ENCODE measurements at places on chromosomes 7 and 10.

- DNase-seq: no peak
These were observed 2.3 kb downstream of the GPER1 start for GRCh38 chr7:1090236-1090635.

GRCh38 chr7:106561666-106562411 lies 99.1 kb downstream of the CCDC71L start:
- DNase-seq: no peak

GRCh38 chr10:119619215-119619614 lies 22.5 kb upstream of the TIAL1 start:
- DNase-seq: no peak

DNA sequence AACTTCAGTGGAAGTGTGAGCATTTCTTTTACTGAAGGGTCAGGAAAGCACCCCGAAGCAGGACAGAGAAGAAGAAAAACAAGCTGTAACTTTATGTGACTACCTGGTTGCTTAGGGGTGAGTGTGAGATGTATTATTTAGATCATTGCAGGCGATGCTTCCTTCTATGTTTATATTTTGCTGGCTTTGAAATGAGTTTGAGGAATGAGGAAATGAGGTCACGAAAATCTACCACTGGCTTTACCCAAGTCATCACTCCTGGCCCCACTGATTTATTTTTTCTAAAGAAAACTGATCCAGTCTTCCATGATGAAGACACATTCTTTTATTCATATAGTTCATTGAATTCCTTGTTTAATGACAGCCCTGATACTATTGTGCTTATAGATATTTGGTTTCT lies 716.6 kb upstream of the FZD8 start:
- no peak for DNase-seq

GRCh38 chr7:106480616-106481031 lies 180.3 kb downstream of the CCDC71L start:
- DNase-seq: no peak

- no peak for DNase-seq
These were observed 22.0 kb downstream of the KLF6 start for GRCh38 chr10:3763035-3763456.

DNA sequence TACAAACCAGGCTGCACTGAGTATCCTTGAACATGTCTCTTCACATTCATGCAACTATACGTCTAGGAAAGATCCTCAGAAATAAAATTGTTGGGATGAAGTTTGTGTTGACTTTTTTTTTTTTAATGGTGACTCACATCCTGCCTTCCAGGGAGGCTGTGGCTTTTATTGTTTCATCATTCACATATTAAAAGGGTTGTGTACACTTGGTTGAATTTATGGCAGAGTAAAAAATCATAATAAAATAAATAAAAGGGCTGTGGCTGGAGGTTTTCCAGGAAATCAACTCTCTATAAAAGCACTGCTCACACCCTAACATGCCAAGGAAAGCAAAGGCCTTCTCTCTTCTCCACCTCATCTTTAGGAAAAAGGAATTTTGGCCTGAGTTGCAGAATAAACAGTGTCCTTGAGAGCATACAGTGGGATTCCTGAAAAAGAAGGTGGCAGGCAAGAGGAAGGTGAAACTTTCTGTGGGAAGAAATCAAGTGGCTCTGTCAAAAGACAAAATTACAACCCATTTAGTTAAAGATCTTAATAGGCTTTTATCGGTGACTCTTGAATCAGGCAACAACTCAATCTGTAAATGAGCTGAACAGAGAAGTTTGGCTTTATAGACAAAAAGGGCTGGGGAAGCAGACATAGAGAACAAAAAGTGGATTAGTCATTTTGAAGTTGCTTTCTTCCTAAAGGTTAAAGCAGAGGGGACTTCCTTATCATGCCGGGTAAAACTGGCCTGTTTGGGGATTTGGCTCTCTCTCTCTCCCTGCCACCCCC lies 41.6 kb upstream of the FHIP2A start:
- DNase-seq: no peak

DNA sequence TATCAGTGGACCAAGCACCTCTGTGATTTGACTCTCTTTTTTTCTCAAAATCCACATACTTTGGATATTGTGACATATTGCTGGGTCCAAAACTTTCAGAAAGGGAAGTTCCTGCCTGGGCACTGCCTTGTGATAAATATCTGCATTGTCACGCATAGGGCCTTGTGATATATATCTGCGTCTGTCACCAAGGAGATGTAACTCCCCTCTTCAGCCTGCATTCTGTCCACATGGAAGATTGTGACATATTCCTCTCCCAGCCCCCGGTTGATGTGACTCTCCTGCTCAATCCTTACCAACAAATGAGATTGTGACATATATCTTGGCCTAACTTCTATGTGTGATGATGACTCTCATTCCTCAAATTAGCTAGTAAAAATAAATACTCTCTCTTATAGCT lies 25.4 kb upstream of the ZNF107 start:
- DNase-seq: no peak

DNA sequence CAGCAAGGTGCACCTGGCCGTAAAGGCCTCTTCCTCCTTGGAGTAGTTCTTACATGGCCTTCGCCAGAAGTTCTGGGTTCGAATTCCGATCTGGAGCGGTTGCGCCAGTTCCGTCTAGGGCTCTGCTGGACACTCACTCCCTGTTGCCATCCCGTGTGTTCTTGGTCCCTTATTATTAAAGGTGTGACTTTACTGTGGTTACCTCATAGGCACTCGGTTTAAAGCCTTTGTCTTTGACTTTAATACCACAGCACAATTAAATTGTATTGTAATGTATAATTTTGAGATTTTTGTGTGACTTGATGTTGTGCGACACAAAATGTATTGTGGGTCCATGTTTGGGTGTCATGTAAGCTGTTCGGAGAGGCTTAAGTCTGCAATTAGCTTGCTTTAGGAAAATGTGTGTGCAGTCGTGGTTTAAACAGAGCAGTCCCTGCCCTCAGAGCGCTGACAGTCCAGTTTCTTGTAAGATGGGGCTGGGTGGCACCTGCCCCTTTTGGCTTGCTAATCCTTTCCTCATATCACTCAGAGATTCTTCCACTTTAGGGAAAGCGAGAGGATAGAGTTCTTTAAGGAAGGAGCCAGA lies 919 bp downstream of the INPP5F start:
- no peak for DNase-seq

DNA sequence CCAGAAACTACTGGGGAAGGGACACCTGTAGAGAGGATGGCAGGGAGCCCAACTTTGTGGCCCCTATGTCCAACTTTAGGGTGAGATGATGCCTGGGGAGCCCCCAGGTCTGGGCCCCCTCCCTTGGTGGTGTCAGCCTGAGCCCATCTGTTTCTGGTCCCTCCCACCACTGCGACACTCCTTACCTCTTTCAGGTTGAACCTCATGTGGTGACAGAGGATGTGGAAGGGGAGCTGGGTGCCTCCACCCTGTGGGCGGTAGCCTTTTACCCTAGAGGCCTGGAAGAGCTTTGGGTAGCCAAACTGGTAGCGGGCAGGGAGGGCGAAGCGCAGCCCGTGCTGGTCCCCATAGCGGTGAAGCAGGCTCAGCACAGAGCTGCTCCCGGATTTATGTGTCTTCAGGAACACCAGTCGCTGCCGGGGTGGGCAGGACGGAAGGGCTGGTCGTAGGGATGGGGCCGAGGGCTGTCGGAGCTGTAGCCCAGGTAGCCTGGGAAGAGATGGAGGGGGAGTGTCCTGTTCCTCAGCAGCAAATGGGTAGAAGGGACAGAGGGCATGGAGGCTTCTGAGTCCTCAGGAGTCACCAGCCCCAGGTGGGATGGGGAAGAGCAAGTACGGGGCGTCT lies 2.0 kb downstream of the GAL3ST4 start:
- no peak for DNase-seq

DNA sequence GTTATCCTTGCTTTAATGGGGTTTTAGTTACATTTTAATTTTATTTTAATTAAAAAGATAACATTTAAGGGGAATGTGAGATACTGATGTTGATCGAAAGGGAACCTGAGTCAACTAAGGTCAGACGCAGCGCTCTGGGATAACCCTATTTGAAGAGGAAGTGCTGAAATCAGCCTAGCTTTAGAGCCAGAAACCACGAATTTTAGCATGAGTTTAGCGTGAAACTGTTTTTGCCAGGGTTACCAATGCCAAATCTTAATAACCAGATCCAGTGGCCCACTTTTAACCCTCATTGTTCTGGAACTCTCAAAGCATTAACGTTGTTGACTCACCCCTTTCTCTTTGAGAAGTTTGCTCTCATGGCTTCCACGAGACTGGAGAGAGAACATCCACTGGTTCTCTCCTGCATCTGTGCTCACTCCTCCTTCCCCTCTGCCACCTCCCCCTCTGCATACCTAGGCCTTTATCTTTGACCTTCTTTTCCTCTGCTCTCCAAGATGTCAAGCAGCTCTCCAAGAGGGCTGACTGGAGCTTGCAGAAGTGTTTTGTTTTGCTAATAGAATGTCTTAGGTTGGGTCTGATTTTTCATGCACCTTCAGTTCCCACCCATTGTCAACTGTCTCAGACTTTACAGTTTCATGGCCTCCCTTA lies 198.3 kb upstream of the CELF2 start:
- DNase-seq: no peak

DNA sequence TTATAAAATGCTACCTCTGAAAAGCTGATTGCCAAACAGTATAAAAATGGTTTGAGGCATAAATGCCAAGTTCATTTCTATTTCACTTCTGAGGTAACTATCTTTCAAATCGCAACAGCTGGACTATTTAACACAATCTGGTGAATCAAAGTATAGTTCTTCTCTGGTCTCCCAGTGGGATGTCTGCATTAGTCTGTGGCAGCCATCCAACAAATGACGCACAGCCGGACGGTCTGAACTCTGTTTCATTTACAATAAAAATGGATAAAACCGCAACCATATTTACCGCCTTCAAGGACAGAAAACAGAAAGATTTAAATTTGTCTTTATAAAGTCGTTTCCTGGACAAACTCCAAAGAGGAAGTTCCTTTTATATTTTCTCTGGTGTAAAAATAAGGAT lies 41.9 kb downstream of the ENO4 start:
- peak; percentile 2 for DNase-seq

GRCh38 chr10:8269976-8270375 lies 215.5 kb downstream of the GATA3 start:
- DNase-seq: no peak

GRCh38 chr10:14131261-14131960 lies 199.3 kb downstream of the FRMD4A start:
- no peak for DNase-seq

GRCh38 chr7:80847027-80847426 lies 71.8 kb downstream of the SEMA3C start:
- DNase-seq: no peak

- DNase-seq: no peak
These were observed 891 bp upstream of the WAPL start for GRCh38 chr10:86522510-86522855.

GRCh38 chr10:17923728-17924127 lies 28.0 kb upstream of the SLC39A12 start:
- no peak for DNase-seq

GRCh38 chr7:47622586-47622945 lies 40.7 kb upstream of the TNS3 start:
- DNase-seq: no peak

DNA sequence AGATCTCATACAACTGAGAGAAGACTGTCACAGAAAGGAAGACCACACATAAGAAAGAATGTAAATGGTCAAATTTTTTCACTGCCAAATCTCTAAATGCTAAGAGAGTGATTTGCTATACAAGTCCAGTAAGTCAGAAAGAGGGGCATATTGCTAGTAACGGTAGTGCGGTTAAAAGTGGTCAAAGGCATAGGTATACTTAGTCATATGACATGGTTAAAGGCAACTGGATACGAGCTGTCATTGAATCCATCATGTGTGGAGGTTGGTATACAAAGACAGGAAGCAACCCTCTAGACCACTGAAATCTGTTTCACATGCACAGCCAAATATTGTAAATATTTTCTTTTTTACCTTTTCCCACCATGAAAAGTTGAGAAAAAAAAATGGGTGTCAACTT lies 4.8 kb downstream of the INHBA start:
- DNase-seq: no peak

DNA sequence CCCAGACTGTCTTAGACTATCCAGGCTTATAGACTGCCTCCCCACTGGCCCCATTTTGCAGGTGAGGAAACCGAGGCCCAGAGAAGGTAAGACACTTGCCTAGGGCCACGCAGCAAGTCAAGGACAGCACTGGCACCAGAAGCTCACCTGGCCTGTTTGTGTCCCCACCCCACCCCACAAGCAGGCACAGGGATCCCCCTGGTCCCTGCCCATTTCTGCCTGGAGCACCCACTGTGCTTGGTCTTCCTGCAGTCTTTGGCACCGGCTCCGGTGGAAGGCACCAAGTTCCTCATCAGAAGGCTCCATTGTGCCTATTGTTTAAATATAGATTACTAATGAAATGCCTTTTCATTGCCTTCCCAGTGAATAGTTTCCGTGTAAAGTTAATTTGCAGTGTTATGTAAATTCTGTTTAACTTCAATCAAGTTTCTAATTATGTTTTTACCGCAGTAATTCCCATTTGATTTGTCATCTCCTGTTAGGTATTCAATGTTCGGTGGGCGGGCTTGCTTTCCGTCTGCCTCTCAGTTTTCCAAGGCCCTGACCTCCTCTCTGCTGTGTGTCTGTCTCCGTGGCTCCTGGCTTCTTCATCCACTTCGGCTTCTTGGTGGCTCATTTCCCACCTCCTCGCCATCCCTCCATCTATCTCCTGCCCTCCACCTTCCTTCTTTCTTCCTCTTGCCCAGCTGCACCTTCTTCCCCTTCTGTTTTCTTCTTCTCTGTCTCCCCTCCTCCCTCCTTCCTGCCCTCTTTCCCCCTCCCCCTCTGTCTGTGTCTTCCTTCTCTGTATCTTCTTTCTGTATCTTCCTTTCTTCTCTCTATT lies 75.8 kb downstream of the ZMIZ1 start:
- no peak for DNase-seq

DNA sequence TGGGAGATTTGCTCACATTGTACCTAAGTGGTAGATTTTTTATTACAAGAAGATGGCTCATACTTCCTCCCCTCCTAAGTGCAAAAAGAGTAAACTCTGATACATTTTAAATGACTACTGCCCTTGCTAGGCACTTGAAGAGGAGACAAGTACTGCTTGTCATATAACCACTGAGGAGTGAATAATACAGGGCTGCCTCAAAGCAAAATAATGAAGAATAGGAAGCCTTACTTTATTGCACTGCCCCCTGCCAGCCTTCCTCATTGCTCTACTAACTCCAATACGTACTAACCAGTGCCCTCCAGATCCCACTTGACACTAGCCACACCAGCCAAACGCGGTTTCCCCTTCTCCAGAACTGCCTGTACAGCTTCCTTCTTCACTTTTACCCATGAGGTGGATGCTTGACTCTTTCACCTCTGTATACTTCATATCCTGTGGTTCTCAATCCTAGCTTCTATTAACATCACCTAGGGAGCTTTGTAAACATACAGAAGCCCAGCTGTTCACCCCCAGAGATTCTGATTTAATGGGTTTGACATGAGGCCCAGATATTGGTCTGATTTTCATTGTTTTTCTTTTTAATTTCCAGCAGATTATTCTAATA lies 11.7 kb upstream of the MTERF1 start:
- no peak for DNase-seq

GRCh38 chr7:47693216-47693615 lies 111.3 kb upstream of the TNS3 start:
- no peak for DNase-seq

GRCh38 chr10:95544783-95545500 lies 16.2 kb downstream of the SORBS1 start:
- DNase-seq: no peak

Measured in caudate nucleus (tissue), 63 donors.